ENCODE measurements at places on chromosomes 16 and 17. TPM values are rescaled to one million over a fixed set of nuclear protein-coding genes. Genes with fewer than 3 reads are reported as not detected.

Gene CSF3
- polyA plus RNA-seq: not detected

Gene AHSP
- polyA plus RNA-seq: 10.4 TPM

Gene RSKR
- 17.2 TPM for polyA plus RNA-seq

Gene HYDIN
- 2.8 TPM for polyA plus RNA-seq

Gene PPY
- not detected for polyA plus RNA-seq

Gene VTN
- polyA plus RNA-seq: 1.2 TPM

Gene EFCAB5
- 1.1 TPM for polyA plus RNA-seq

Gene TAOK1
- 29.9 TPM for polyA plus RNA-seq

Gene MPO
- 11.4 TPM for polyA plus RNA-seq

Gene TBC1D3I
- polyA plus RNA-seq: not detected

Gene CHST4
- polyA plus RNA-seq: not detected

Gene RHBDF1
- polyA plus RNA-seq: 47.2 TPM

GRCh38 chr17:34228781-34229180 is 26.3 kb upstream of the CCL2 start:
- no peak for DNase-seq

GRCh38 chr16:64667334-64667877 is 454.5 kb downstream of the CDH11 start:
- no peak for DNase-seq

GRCh38 chr16:82612263-82612662 is 14.5 kb upstream of the CDH13 start:
- DNase-seq: no peak

GRCh38 chr16:27402569-27402963 is 592 bp downstream of the IL21R start:
- DNase-seq: no peak

DNA sequence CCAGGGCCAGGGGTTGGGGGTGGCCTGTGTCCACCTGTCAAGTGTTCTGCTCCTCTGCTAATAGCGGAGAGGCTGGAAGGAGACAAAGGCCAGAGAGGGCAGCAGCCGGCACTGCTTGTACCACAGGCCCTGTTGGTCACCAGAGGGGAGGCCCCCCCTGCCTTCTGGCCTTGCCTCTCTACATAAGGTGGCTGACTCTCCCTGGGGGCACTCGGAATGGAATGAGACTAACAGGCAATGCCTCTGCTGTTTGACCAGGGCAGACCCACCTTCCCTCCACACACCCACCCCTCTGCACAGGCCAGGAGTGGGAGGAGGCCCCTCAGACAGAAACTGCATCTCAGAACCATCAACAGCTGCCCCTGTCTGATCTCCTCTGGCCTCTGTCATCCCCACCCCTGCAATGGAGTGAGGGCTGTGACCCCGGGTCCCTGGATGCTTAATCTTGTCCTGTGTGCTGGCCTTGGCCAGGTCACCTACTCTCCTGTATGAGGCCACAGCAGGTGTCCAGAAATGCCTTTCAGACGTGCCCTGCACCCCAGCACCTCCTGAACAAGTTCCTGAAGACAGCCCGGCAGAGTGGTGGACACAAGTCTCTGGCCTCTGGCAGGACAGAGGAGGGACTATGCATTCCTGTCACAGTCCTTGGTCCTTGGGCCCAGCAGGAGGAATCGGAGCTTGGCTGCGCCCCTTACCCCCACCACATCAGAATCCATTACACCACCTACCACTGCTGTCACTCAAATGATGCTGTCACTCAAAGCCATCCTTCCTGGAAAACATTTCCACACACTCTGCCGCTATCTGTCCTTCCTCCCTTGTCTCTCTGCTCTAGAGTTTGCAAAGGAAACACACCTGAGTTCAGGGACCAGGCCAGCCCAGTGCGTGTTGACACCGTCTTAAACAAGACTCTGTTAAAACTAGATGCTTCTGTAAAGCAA is 107.5 kb upstream of the ZNF750 start:
- no peak for DNase-seq

DNA sequence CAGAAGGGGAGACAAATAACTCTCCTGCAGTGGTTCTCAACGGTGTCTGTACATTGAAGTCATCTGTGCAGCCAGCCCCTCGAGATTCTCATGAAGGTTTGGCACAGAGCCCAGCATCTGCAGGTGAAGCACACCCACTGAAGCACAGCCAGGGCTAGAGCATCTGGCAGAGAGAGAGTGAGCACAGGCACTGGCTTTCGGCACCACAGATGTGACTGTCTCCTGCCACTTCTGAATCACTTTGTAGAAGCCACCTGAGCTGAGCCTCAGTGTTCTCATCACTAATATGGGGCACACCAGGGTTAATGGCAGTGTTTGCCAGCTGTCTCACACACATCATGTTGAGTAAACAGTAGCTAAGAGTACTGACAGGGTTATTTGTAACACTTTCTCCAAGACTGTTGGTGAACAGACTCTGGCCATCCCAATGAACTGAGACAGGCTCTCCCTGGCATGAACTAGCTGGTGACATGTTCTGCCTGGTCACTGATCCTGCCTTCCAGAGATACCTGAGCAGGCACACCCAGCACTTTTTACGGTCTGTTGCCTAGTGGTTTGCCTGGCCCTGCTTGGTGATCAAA is 10.9 kb downstream of the HSPB9 start:
- DNase-seq: no peak

DNA sequence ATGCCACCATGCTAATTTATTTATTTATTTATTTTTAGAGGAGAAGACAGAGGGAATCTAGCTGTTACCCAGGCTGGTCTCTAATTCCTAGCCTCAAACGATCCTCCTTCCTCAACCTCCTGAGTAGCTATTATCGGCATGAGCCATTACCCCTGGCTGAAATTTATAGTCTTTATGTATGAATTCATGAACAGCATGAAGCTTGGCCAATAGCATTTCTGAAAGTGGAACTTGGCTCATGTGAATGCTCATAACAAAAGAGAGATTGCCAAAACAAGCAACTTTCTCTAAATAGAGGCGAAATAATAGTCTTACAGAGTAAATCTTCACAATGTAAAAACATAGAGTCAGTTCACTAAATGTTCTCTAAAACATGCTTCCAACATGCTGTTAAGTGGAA is 30.1 kb upstream of the SMURF2 start:
- DNase-seq: peak; percentile 34

DNA sequence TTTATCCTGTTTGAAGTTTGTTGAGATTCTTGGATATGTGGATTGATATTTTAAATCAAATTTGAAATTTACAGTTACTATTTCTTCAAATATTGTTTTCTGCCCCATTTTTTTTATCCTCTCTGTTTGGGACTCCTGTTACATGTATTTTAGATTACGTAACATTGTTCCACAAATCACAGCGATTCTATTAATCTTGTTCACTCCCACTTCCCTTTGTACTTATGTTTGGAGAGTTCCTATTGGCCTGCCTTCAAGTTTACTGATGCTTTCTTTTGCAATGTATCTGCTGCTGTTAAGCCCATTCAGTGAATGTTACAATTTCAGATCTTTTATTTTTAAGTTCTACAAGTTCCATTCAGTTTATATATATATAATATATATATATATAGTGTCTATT is 288.3 kb upstream of the TNRC6C start:
- DNase-seq: no peak

DNA sequence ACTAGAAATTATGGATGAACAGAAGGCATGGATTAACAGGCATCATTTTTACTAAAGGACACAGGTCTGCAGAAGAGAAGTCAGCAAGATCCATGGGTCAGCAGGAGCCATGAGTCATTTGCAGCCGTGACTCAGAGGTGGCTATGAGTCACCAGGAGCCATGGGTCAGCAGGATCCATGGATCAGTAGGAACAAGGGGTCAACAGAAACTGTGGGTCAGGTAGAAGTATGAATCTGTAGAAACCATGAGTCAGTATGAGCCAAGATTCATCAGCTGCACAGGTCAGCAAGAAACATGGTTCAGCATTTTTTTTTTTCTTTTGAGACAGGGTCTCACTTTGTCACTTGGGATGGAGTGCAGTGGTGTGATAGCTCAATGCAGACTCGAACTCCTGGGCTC is 58.2 kb upstream of the HS3ST4 start:
- no peak for DNase-seq

GRCh38 chr16:586047-586644 is 3.7 kb upstream of the RAB40C start:
- no peak for DNase-seq

GRCh38 chr16:87490096-87490798 is 2.6 kb downstream of the ZCCHC14 start:
- DNase-seq: no peak

DNA sequence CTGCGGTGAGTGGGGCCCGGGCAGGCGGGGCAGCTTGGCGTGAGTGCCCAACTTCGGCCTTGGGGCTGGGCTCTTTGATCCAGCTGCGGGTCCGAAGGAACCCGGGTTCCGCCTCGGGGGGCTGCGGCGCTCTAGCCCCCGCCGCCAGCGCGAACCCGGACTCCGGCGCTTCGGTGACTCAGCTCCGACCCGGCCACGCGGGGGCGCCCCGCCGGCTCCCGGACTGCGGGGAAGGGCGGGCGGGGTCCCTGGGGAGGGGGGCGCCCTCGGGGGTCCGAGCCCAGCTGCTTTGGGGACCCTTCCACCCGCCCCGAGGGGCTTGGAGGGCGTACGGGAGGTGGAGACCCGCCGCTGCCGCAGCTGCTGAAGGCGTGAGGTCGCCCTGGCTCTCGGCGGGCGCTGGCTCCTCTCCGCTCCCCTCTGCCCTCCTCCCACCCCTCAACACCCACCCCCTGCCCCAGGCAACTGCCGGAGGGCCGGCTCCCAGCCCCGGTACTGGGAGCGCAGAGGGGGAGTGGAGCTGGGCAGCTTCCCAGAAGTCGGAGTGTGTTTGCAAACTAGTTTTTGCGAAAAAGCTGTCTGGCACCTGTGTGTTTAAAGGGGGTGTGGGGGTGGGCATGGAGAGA is 516 bp downstream of the CPNE2 start:
- DNase-seq: no peak

DNA sequence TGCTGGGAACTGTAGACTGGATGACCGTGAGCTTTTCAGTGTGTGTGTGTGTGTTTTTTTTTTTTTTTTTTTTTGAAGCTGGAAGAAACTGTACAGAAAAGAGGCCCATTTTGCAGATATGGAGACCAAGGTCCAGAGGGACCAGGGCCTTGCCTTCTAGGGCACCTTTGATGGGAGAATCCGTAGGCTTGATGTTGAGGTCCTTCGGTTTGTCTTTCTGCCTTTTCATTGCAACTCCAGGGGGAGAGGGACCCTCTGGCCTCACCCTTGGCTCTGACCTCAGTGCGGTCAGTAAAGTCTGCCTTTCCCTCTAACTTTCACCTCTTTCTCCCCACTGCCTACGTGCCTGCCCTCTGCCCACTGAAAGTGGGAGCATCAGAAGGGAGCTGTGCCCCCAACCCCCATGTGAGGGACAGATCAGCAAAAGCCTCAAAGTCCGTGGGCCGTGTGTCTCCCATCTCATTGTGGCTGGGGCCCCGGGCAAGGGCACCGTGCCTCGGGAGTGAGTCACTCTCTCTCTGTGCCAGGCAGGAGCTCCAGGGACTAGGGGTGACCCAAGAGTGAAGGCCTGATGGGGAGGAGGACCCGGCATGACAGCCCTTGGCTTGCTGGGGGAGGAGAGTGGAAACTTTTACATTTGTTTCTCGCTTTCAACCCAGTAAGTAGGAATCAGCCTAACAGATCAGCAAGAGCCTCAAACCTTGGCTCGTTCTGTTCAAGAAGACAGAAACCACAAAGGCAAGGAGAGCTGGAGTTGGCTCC is 123.6 kb downstream of the CMIP start:
- DNase-seq: no peak

GRCh38 chr17:76451506-76451905 is 1.4 kb downstream of the UBE2O start:
- no peak for DNase-seq

DNA sequence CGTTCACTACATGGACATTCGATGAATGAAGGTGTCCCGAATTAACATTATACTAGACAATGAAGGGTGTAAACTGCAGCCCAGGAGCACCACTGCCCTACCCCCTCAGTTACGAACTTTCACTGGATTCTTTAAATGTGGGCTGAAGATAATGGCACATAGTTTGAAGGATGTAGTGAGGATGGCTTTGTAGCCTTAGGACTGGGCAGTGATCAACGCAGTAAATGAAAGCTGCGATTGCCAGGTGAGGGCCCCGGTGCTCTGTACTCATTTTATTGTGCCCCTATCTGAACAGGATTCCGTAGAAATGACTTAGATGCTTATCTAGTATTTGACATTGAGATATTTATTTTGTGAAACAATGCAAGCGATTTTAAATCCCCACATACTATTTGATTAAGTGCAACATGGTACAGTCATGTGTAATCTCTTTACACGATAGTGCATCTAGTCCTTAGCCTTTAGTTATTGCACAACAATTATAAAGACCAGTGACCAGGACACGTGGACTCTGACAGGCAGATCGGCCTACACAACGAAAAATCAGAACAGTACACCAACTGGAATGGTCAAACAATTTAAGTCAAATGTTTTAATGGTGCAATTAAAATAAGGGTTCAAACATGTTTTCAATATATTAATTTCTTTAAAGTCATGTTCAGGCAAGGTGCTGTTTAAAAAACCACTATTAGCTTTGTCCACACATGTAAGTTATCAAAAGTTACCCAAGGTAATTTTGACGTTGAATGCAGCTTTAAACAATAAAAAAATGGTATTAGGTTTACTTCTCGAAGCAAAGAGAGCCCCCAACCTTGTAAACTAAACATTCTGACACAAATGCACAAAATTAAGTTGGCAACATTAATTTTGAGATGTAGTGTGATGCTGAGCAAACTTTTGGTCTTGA is 17.4 kb upstream of the ERN1 start:
- DNase-seq: no peak

- DNase-seq: no peak
Measured at GRCh38 chr16:56423584-56424403, 1.6 kb downstream of the AMFR start.

DNA sequence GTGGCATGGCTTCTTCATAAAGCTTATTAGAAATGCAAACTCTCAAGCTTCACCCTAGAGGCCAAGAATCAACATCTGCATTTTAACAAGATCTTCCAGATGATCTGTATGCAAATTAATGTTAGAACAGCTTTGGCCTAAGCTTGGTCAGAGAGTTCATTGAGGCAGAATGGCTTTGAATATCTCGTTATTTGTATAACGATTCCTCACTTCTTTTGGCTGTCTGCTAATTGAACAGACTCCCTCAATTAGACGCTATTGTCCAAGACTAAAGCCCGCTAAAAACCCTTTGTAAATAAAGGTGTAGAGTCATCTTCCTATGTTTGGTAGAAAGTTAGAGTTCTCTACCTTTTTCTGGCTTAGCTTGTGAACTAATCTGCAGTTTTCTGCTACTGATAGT is 1453.7 kb downstream of the CDH8 start:
- no peak for DNase-seq

GRCh38 chr17:77778636-77779489 is 179.6 kb upstream of the TNRC6C start:
- DNase-seq: peak; percentile 31

- DNase-seq: no peak
Measured at GRCh38 chr17:82281502-82282238, 8.2 kb upstream of the CSNK1D start.

GRCh38 chr17:79632432-79632735 is 21.5 kb upstream of the RBFOX3 start:
- DNase-seq: no peak

DNA sequence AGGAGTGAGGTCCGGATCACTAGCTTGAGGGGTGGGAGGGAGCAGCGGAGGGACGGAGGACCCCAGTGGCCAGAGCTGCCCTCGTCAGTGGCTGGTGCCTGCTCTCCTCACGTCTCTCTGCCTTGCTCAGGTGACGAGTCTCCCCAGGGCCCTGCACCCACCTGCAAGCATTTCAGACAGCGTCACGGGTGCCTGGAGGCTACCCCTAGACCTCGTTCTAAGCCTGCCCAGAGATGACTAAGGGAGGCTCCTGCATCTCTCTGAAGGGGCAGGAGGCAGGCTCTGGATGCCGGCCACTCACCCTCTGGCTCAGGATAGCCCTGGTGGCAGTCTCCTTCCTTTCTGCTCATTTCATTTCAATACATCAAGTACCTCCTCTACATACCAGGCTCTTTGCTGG is 68.8 kb downstream of the MRC2 start:
- DNase-seq: no peak

All from hindlimb muscle (tissue), 1 donor.